ENCODE measurements at places on chromosomes 12 and 14.

DNA sequence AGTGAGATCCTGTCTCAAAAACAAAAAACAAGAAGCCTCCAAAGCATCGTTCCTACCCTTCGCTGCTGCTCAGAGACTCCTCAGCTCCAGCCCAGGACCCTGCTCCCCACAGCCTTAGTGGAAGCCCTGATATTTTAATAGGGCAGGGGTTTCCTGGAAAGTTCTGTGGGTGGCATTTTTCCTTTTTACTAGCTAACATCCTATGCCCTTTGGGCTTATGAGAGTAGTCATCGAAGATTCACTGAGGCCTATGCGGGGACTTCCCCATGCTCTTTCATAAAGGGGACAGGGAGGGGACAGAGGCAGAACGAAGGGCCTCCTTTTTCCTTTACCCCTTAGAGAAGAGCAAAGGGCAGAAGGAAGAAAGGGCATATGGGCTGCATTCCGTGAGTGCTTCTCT, 8.3 kb downstream of the LAG3 start:
- DNase-seq = no peak

DNA sequence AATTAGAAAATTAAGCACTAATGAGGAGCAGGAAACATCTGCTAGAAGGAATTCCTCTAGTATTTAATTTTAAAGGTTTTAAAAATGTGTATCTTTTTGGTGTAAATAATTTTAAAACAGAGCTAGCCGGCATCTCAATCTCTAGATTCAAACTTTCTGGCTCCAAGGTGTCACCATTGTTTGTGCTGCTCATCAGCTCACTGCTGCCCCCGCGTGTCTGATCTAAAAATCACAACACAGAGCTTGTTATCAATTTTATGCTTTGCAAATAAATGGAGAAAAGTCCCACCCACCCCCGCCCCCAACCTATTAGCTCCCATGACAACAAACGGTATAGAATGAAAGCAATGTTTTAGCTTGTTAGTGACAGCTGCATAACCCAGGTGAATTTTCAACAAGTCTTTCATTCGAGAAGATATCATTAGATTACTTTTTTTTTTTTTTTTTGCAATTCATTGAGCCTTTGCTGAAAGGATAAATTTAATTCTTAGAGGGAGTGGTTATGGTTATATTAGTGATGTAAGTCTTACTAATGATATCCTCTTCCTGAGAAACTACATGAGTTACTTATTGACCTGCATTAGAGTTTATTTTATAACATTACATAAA, 11.3 kb upstream of the ABHD12B start:
- peak; percentile 69 for DNase-seq

GRCh38 chr12:23473071-23473470, 476.4 kb downstream of the SOX5 start:
- DNase-seq = no peak

- peak; percentile 20 for DNase-seq
Observed at GRCh38 chr14:78319887-78320635, 149.9 kb downstream of the NRXN3 start.

- no peak for DNase-seq
Observed at GRCh38 chr14:64758691-64759554, 54.7 kb downstream of the PLEKHG3 start.

DNA sequence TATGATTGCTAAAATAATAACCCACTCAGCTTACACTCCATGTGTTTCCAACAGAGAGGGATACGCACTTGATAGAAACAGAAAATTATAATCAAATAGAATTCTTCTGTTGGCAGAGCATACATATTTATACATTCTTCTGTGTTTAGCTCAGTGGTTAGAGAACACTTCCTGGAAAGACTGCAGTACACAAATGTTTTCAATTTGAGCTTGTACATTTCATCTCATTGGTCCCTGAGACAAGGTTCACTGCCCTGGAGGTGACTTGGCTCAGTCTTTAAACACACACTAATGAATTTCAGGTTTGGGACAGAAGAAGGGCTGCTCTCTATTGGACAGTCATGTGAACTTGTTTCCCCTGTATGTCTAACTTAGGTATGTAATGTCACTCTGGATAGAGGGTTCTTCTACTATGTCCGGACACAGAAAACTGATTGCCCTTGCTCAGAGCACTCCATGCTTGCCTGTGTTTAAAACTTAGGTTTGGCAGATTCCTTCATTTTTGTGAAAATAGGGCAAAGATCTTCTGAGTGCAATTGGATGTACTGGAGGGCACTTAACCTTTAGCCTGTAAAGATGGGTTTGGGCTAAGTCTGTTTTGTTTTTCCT, 22.9 kb downstream of the PROX2 start:
- no peak for DNase-seq

GRCh38 chr14:80770114-80770908, 171.2 kb downstream of the CEP128 start:
- DNase-seq = no peak

GRCh38 chr12:45730348-45731189, 1.1 kb downstream of the ARID2 start:
- peak; percentile 33 for DNase-seq

GRCh38 chr12:1473418-1473817, 121.0 kb downstream of the FBXL14 start:
- DNase-seq = no peak

DNA sequence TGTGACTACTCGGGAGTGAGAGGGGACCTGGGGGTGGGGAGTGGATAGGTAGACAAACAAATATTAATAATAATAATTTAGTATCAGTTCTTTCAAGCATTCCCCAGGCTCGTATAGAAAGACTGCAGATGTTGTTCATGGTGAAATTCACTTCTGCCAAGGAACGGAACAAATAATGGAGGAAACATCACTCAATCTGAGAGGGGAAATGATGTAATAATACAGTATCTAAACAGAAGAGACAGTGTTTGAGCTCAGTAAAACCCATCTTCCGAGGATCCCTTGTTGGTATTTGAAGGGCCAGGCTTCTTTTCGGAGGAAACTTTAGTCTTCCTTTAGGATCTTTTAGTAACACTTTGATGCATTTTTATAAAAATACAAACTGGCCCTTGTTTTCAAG, 114.2 kb downstream of the KCNK10 start:
- no peak for DNase-seq

DNA sequence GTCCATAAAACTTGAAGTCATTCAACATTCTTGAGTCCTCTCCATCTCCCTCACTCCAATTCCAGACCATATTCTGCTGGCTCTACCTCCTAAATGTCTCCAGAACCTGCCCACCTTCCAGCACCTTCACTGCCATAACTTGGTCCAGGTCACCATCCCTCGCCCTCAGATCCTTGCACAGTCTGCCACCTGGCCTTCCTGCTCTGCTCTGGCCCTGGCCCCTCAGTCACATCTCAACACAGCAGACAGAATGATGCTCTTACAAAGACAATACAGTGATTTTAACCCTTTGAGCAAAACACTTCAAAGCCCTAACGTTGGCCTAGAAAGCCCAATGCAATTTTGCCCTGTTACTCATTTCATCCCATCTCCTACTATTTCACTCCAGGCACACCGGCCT, 81.8 kb upstream of the PDZRN4 start:
- DNase-seq = no peak

- no peak for DNase-seq
Observed at GRCh38 chr12:100528471-100529127, 44.9 kb upstream of the GAS2L3 start.

DNA sequence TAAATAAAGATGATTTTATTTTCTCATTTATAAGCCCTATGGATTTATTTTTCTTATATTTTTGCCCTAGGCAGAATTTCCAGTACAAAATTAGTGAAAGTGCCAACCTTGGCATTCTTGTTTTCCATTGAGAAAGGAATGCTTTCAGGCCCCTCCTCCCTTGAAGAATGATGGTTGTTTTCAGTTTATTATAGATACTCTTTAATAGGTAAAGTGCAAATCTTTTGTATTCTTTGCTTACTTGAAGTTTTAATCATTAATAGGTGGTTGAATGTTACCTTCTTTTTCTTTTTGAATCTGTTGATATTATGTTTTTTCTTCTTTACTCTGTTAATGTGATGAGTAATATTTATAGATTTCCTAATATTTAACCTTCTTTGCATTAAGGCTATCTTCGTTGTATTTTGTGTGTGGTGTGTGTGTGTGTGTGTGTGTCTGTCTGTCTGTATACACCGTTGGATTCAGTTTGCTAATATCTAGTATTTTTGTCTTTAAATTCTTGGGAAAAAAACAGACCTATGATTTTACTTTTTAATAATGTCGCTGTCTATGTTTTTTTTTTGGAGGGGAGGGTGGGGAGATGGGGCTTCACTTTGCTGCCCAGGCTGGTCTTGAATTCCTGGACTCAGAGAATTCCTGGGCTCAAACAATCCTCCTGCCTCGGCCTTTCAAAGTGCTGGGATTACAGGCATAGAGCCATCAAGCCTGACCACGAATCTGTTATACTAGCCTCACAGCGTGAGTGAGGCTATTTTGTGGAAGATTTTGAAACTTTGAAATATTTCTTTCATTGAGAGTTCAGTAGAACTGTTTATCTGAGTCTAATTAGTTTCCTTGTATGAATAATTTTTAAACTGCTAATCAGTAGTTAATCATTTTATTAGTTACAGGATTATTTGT, 13.5 kb downstream of the SRGAP1 start:
- DNase-seq = no peak

GRCh38 chr12:98418357-98419075, 96.9 kb upstream of the TMPO start:
- peak; percentile 40 for DNase-seq

- DNase-seq = no peak
Observed at GRCh38 chr12:102408487-102409297, 71.7 kb downstream of the IGF1 start.

DNA sequence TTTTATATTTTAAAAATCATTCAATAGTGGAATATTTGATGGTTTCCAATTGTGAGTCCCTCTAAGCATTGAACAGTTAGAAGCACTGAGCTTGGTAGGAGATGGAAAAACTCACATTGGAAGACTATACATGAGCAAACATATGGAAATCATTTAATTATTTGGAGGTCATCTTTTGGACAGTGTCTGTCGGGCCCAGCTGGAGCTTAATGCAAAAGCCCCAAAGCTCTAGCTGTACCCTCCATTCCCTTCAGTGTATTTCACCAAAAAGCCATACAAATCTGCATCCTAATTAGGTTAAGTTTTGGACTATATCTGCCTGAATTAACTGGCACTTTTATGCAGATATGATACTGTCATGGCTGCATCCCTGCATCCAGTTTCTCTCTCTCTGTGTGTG, 365.7 kb downstream of the FLRT2 start:
- DNase-seq = no peak

- no peak for DNase-seq
Observed at GRCh38 chr12:130984183-130985058, 30.7 kb downstream of the ADGRD1 start.

- DNase-seq = no peak
Observed at GRCh38 chr12:30796891-30797371, 42.2 kb upstream of the CAPRIN2 start.

DNA sequence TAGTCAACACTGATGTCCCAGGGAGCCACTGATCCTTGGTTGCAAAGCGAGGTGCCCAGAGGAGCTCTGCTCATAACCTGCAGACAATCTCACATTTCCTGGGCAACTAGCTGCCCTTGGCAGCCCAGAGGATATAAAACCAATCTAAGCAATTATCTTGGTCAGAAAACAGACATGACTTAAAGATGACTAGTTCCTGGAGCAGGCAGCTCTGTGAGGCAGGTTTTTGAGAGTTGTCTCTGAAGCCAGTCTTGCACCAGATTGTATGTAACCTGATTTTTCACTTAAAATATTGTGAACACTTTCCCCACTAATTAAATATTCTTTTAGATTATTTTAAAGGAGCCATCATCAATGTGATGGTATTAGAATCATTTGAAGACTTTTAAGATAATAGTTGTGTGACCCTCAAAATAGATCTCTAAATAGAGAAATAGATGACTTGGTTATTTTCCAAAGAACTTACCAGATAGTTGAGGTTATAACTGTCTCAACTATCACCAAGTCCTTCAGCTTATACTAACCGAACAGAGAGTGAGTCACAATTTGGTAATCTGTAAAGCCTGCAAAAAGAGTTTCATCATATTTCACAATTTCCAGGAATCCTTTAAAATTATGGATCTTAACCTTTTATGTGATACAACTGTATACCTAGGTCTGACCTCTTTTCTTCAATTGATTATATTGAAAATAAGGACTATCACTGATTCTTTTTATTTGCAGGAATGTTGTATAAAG, 75.9 kb downstream of the LIN7A start:
- DNase-seq = no peak

- no peak for DNase-seq
Observed at GRCh38 chr14:86310611-86311010, 780.7 kb downstream of the FLRT2 start.

- no peak for DNase-seq
Observed at GRCh38 chr12:124550123-124551089, 17.0 kb downstream of the NCOR2 start.

DNA sequence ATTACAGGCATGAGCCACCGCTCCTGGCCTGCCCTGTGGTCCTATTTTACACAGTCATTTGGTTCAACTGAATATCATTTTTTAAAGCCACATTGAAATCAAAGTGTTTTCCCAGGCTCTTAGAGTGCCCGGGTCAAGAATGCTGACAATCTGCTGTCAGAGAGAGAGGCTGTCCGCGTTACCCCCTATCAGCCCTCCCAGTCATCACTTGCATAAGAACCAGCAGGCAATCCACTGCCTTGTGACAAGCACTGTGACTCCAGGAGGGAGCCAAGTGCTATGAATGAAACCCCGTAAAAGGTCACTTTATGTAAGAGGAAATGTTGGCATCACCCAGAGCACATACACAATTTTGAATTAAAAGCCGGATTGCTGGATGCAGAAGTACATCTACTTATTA, 13.5 kb downstream of the PHLDA1 start:
- no peak for DNase-seq

DNA sequence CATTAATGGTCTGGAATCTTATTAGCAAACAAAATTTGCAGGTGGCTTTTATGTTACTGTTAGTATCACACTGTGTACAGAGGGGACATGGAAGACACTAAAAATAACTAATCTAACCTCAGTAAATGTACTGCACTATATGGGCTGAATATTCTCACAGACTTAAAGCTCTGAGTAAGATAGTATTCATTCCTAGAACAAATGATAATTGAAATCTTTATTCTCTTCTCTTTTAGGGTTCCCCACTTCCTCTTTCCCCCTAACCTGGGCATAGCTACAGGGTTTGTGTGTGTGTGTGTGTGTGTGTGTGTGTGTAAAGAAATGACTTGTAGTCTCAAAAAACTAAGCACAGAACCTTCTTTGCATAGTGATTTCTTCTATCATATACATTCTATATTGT, 21.4 kb upstream of the HECTD1 start:
- no peak for DNase-seq
